T-helper 17 cell (primary cell): ENCODE measurements at places on chromosomes 16 and 17.
A peak's percentile ranks its signal among the peaks of the same experiment; 100 is the strongest.

DNA sequence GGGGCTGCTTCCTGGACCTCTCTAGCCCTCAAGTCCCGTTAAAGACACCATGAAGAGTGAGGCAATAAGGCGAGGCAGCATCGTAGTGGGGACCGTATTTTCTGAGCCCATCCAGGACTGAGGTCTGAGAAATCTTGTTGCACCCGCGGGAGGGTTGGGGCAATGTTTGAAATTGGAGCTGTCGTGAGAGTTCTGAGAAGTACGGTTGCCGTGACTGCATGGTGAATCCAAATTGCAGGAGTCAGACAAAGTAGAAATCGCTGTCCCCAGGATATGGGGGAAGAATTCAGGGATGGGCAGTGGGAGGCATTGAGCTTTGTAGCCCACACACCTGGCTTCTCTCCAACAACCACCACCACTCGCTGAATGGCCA is 42.0 kb upstream of the RPL38 start:
- DNase-seq, result no peak
- peaks cover 36% of the 10 kb centered on the region for H3K27me3 ChIP-seq
- H3K4me3 ChIP-seq, result no peak overlapping the region
- no peaks in the 10 kb centered on the region for H3K4me1 ChIP-seq

GRCh38 chr16:26667307-26667706 is 399.4 kb upstream of the C16orf82 start:
- peaks cover 8% of the 10 kb centered on the region for H3K4me1 ChIP-seq
- H3K27me3 ChIP-seq, result peaks cover 7% of the 10 kb centered on the region
- DNase-seq, result no peak
- H3K36me3 ChIP-seq, result no peaks in the 10 kb centered on the region
- H3K4me3 ChIP-seq, result no peak overlapping the region
- no peak overlapping the region for H3K27ac ChIP-seq

DNA sequence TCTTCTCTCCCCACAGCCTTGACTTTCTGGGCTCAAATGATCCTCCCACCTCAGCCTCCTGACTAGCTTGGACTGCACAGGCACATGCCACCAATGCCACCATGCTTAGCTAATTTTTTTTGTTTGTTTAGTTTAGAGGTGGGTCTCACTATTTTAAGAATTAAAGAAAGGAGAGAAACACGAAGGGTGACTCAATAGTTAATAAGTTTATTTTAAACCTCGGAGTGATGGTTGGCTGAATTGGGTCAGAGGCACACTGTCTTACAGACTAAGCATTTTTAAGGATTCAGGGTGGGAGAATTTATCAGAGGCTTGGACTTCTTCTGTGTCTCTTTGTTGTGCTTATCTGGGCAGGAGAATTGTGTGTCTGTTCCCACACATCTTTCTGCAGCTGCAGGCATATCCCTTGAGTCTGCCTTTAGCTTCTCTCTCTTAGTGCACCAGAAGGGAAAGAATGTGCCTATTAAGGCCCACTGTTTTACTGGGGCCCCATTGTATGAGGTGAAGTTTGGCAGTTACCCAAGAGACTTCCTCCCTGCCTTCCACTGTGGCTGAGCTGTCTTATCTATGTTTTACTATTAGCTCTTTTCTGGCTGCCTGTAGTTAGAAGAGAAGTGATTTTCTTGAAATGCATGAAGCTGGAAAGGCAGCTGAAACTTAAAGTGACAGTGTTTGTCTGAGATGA is 2172.0 kb downstream of the TP53TG3F start:
- H3K27me3 ChIP-seq, result no peaks in the 10 kb centered on the region
- H3K27ac ChIP-seq, result no peak overlapping the region
- H3K4me1 ChIP-seq, result no peaks in the 10 kb centered on the region
- no peaks in the 10 kb centered on the region for H3K36me3 ChIP-seq

GRCh38 chr16:66668777-66669444 is 27.6 kb downstream of the CMTM4 start:
- H3K4me1 ChIP-seq, result no peaks in the 10 kb centered on the region
- H3K36me3 ChIP-seq, result no peaks in the 10 kb centered on the region
- no peak overlapping the region for H3K4me3 ChIP-seq
- no peak for DNase-seq
- H3K27me3 ChIP-seq, result no peaks in the 10 kb centered on the region

DNA sequence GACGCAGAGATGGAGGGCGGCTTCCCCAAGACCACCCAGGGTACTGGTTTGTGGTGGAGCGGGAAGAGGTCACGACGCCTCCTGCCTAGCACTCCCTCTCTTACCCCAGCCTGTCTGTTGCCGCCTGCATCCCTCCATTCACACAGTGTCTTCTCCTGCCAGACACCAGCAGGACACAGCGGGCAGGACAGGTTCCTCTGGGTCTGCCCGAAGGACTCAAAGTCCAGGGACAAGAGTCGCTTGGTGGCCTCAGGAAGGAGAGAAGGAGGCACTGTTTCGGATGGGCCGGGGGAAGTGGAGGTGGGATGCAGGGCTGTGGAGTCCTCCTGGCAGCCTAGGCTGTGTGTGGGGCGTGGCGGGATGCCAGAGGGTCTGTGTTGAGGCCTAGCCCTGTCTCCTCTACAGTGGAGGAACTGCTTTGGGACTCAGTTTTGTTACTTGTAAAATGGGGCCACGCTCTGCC is 19.6 kb upstream of the TNS4 start:
- no peak overlapping the region for H3K4me3 ChIP-seq
- H3K4me1 ChIP-seq, result peaks cover 29% of the 10 kb centered on the region
- H3K36me3 ChIP-seq, result peaks cover 5% of the 10 kb centered on the region
- DNase-seq, result no peak
- H3K27me3 ChIP-seq, result no peaks in the 10 kb centered on the region

GRCh38 chr17:75384751-75385150 is 20.7 kb downstream of the GRB2 start:
- no peak for DNase-seq
- H3K27me3 ChIP-seq, result no peaks in the 10 kb centered on the region
- H3K4me3 ChIP-seq, result no peak overlapping the region

GRCh38 chr17:28929787-28930186 is 21.5 kb downstream of the PHF12 start:
- H3K36me3 ChIP-seq, result peaks cover 2% of the 10 kb centered on the region
- H3K4me3 ChIP-seq, result no peak overlapping the region
- peaks cover 37% of the 10 kb centered on the region for H3K4me1 ChIP-seq

DNA sequence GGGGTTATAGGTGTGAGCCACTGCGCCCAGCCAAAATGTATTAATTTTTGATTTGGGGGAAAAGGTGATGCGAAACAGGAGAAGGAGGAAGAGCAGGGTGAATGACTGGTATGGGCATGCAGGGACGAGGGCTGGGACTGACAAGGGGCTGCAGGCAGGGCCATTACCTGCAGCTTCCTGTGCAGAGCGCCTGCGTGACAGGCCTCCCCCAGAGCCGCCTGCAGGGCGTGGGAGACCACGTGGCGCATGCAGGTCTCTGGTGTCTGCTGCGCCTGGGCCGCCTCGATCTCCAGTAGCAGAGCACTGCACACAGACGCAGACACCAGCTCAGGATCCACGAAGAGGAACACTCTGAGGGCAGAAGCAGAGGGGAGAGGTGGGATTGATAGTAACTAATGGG is 32.4 kb downstream of the PIK3R6 start:
- no peak overlapping the region for H3K27ac ChIP-seq
- H3K4me1 ChIP-seq, result no peaks in the 10 kb centered on the region
- H3K27me3 ChIP-seq, result peaks cover 12% of the 10 kb centered on the region
- DNase-seq, result no peak

- no peak overlapping the region for H3K4me3 ChIP-seq
- no peaks in the 10 kb centered on the region for H3K4me1 ChIP-seq
- H3K27ac ChIP-seq, result no peak overlapping the region
- H3K27me3 ChIP-seq, result peaks cover 47% of the 10 kb centered on the region
- no peak for DNase-seq
- H3K36me3 ChIP-seq, result no peaks in the 10 kb centered on the region
Observed at GRCh38 chr17:5741810-5742209, 157.5 kb upstream of the NLRP1 start.

- H3K27ac ChIP-seq, result no peak overlapping the region
- H3K27me3 ChIP-seq, result no peaks in the 10 kb centered on the region
- no peak overlapping the region for H3K4me3 ChIP-seq
- peaks cover 9% of the 10 kb centered on the region for H3K4me1 ChIP-seq
- DNase-seq, result no peak
- peaks cover 4% of the 10 kb centered on the region for H3K36me3 ChIP-seq
Observed at GRCh38 chr17:32806646-32807045, 70.3 kb downstream of the MYO1D start.

GRCh38 chr16:21184834-21185233 is 26.4 kb downstream of the LDAF1 start:
- no peaks in the 10 kb centered on the region for H3K27me3 ChIP-seq
- no peak for DNase-seq
- no peak overlapping the region for H3K4me3 ChIP-seq
- H3K4me1 ChIP-seq, result peaks cover 3% of the 10 kb centered on the region
- no peak overlapping the region for H3K27ac ChIP-seq

GRCh38 chr16:976389-976931 is 5.1 kb upstream of the SOX8 start:
- H3K27ac ChIP-seq, result no peak overlapping the region
- H3K4me1 ChIP-seq, result peaks cover 13% of the 10 kb centered on the region
- peaks cover 3% of the 10 kb centered on the region for H3K36me3 ChIP-seq
- H3K27me3 ChIP-seq, result no peaks in the 10 kb centered on the region
- DNase-seq, result no peak

GRCh38 chr16:22946433-22946832 is 132.5 kb downstream of the HS3ST2 start:
- no peak overlapping the region for H3K4me3 ChIP-seq
- DNase-seq, result no peak
- H3K36me3 ChIP-seq, result no peaks in the 10 kb centered on the region
- H3K27ac ChIP-seq, result no peak overlapping the region

DNA sequence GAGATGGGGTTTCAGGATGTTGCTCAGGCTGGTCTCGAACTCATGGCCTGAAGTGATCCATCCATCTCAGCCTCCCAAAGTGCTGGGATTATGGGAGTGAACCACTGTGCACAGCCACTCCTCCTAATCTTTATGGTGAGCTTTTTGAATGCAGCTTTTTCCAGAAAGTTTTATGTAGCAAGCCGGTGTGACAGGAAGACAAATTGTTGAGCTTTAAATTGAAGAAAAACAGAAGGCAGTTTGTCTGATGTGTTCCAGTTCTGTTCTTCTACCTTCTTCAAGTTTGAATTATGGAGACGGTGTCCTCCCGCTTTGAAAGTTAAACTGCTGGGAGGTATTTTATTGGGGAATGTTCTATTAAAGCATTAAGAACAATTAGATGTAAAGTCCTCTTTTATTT is 177.1 kb downstream of the SNX29 start:
- DNase-seq, result no peak
- H3K27ac ChIP-seq, result no peak overlapping the region
- peaks cover 8% of the 10 kb centered on the region for H3K36me3 ChIP-seq
- H3K4me1 ChIP-seq, result peaks cover 17% of the 10 kb centered on the region
- no peaks in the 10 kb centered on the region for H3K27me3 ChIP-seq

DNA sequence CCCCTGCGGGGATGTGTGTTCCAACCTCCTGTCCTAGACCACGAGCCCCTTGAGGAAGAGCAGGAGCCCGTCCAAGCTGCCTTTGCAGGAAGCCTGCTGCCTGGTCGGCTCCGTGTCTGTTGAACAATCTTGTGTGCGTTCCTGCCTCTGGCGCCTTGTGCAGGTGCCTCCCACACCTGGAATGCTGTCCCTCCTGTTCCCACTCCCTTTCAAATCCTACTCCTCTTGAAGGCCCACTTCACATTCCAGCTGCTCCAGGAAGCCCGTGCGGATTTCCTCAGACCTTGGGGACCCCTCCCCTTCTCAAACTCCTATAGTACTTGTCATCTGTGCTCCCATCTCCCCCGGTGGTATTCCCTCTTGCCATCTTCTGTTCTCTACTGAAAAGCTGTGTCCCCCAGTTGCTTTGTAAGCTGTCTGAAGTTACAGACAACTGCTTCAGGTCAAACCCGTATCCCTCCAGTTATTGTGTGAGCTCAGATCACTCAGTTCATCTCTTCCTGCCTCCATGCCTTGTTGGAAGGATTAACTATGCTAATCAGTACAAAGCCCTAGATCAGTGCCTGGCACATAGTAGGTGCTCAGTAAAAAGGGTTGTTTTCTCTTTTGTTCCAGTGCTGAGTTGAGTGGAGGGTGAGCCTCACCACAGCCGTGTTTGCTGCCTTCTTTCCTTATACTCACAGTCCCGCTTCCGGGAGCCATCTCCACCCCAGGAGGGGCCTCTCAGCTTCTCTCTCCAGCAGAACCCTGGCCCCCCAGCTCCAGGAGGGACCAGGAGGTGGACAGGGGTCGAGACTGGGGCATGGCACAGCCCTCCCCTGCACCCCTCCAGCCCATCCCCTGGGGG is 241.8 kb upstream of the CIBAR2 start:
- H3K27me3 ChIP-seq, result peaks cover 15% of the 10 kb centered on the region
- DNase-seq, result no peak
- H3K27ac ChIP-seq, result no peak overlapping the region
- no peaks in the 10 kb centered on the region for H3K4me1 ChIP-seq
- H3K36me3 ChIP-seq, result no peaks in the 10 kb centered on the region

- peaks cover 10% of the 10 kb centered on the region for H3K4me1 ChIP-seq
- H3K27ac ChIP-seq, result no peak overlapping the region
- H3K27me3 ChIP-seq, result no peaks in the 10 kb centered on the region
- H3K36me3 ChIP-seq, result no peaks in the 10 kb centered on the region
- no peak overlapping the region for H3K4me3 ChIP-seq
Observed at GRCh38 chr17:80827646-80828643, 163.7 kb upstream of the CHMP6 start.

DNA sequence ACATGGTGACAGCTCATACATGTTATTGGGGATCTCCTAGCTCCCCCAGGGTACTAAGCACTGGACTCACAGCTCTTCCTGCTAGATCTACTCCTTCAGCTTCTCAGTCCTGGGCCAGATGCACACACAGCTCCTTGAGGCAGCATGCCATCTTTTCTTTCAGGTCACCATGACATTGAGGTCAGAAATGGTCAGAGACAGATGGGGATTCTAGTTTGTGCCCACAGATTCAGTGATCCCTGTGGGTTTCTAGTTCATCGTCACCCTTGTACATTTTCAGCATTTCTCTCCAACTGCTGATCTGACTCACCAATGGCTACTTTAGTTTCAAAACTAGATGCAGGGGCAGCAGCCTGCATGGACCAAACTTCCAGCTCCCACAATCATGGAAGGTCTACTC is 560.7 kb upstream of the PSMD7 start:
- no peak overlapping the region for H3K27ac ChIP-seq
- no peaks in the 10 kb centered on the region for H3K36me3 ChIP-seq
- no peaks in the 10 kb centered on the region for H3K4me1 ChIP-seq

- H3K27ac ChIP-seq, result no peak overlapping the region
- no peaks in the 10 kb centered on the region for H3K4me1 ChIP-seq
- DNase-seq, result no peak
- no peak overlapping the region for H3K4me3 ChIP-seq
- H3K27me3 ChIP-seq, result no peaks in the 10 kb centered on the region
Observed at GRCh38 chr16:66002601-66003000, 363.9 kb upstream of the CDH5 start.

GRCh38 chr16:53995378-53995777 is 291.2 kb downstream of the IRX3 start:
- H3K4me1 ChIP-seq, result peaks cover 9% of the 10 kb centered on the region
- H3K4me3 ChIP-seq, result no peak overlapping the region
- peaks cover 6% of the 10 kb centered on the region for H3K36me3 ChIP-seq

DNA sequence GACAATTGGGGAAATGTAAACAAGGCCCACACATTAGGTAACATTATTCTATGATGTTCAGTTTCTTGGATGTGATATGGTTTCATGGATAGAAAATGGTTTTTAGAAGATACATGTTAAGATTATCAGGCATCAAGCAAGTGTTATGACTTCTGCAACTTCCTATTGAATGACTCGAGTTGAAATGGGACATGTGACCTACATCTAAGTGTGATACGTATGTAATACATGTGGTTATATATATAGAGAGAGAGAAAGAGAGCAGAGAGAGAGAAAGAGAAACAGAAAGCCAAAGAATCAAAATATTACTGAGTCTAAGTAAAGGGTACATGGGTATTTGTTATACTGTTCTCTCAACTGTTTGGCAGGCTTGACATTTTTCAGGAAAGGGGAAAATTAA is 1.7 kb downstream of the TMEM170A start:
- peak overlapping the region; percentile 97 for H3K4me3 ChIP-seq
- H3K36me3 ChIP-seq, result no peaks in the 10 kb centered on the region
- DNase-seq, result no peak
- H3K27ac ChIP-seq, result peak overlapping the region; percentile 90
- peaks cover 46% of the 10 kb centered on the region for H3K4me1 ChIP-seq
